ENCODE measurements at places on chromosomes 5 and 9.

DNA sequence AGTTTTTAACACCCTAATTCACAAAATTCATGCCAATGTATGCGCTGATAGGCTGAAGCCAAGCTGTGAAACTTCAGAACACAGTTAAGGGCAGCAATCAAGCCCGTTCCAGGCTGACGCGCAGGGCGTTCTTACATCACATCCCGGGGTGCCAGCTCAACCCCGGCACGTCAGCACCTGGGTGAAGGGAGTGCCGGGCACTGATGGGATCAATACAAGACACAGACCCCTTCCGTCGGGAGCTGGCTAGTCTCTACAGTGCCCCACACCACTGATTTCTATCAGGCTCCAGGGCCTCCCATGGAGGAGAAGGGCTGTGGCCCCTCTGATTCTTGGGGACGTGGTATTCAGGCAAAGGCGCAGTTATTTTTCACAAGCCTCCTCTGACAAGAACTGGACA, 12.0 kb downstream of the BARHL1 start:
- DNase-seq: no peak

DNA sequence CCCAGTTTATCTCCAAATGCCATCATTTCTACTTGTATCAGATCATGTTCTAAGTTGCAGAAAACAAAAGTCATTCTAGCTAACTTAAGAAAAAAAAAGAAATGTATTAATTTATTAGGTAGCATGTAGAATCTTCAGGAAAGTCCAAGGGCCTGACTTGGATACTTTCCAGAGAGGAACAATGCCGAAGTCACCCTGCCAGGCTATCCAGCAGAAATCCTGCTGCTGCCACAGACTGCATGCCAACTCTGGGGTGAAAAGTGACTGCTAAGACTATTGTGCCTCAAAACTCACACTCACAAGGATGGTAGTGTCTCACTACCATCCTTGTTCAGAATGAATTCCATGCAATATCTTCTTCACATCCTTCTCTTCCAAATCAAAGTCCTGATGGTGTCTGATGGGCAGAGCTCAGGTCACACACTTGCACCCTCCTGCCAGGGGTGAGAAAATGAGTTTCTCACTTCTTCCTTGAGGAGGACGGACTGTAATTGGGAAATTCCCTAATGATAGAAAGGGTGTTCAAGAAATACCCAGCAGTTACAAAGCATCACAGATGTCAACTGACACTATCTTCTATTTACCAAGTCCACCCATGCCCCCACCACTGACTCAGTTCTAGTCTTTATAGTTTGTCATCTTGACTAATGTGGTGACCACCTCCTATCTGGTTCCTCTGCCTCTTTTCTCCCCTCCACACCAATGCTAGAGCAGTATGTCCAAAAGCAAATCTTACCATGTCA, 279.4 kb downstream of the CWC27 start:
- DNase-seq: no peak

GRCh38 chr5:31270396-31270795, 76.9 kb downstream of the CDH6 start:
- no peak for DNase-seq

DNA sequence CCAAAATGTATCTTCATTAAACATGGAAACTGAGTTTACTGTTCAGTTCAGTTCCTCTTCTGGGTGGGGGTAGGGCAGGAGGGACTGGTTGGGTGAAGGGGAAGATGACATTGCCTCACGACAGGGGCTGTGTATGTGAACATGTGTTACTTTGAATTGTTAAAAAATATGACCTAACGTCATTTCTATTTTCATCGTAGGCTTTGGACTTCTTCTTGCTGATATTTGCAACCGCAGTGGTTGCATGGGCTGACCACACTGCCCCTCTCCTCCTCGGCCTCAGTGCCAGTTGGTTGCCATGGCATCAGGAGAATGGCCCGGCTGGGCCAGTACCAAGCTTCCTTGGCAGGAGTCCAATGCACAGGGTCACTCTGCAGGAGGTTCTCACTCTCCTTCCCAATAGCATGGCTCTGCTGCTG, 41.5 kb downstream of the HACD4 start:
- DNase-seq: no peak

- no peak for DNase-seq
Observed at GRCh38 chr9:124347206-124347967, 67.9 kb downstream of the PSMB7 start.

DNA sequence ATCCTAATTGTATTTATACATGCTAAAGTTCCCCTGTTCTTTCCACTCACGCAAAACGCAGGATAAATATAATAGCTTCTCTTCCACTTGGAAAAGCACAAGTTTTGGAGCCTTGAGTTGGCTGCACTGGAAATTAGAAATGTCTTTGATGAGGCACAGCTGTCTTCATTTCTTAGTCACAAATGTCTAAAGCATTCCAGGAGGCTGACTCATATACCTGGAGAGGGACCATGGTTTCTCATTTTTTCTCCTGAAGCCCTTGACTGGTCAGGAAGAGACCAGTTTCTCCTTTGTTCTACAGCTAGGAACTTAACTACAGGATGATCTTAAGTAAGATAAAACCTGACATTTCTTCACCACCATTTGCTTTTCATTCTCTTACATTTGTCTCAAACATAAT, 16.2 kb downstream of the MTX3 start:
- DNase-seq: no peak

DNA sequence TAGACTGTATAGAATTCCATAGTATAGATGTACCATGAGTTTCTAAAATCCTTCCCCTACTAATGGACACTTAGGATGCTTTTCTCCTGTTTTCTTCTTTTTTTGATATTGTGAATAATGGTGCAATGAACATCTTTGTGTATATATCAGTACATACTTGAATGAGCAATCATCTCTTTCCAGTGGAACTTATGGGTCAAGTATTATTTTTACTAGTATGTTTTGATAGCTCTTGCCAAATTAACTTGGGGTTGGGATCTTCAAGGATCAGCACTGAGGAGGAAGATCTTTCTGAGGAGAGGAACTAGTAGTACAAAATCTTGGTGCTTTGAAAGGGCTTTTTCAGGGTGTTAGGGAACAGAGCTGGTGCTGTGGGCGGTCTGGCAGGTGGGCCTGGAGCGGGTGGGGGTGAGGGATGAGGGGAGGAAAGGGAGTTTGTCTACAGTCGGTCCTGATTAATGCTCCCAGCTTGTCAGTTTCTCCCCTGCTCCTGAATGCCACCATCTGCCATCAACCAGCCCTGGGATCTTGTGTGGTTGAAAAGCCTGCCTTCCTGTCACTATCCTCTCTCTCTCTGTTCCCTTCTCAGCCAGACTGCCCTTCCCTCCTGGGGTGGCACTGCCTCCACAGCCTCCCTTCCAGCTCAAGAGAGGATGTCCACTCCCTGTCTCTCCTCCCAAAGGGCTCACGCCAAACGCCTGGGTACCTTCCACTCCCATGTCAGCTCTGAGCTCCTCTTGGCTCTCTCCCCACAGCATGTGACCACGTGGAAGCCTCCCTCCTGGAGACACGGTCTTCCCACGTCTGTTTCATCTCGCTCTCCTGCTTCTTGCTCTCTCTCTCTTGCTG, 185.9 kb downstream of the DAB2IP start:
- no peak for DNase-seq

DNA sequence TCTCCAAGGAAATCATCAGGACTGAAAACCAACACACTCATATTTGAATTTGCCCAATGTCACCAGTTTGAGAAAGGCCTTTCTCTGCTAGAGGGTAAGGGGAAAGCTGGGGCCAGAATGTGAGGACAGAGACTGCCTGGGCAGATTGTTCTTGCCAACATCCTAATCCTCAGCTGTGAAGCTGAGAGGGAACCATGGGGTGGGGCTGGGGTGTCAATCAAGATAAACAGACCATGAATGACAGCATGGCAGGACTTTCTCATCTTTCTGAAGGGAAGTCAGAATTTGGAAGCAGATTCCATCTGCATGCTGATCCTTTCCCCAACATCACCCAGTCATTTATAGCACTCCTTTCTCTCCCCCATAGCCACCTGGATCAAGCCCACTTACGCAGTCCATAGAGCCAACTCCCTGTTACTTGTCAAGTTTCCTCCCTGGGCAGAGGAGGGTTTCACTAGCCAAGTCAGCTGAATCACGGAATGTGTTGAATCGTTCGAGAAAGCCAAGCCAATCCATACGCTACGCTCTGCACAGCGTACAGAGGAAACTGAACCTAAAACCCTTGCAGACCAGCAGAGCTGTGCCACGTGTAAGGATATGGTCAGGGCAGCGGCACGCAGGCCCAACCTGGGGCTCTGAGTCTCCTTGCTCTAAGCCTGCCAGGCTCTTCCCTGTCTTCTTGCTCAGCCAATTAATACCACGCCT, 14.9 kb downstream of the GLDC start:
- DNase-seq: no peak

All from glomerular endothelial cell (primary cell).